Activated naive CD4-positive, alpha-beta T cell treated with anti-CD3 and anti-CD28 coated beads for 36 hours (primary cell): ENCODE measurements at places on chromosomes 13 and 19. TPM values are rescaled to one million over a fixed set of nuclear protein-coding genes. Genes with fewer than 3 reads are reported as not detected.

The OR7D2 gene
- 0.30 TPM for total RNA-seq

The HSH2D gene
- total RNA-seq: 18.3 TPM

The KLHL1 gene
- not detected for total RNA-seq

The NR2F6 gene
- 5.3 TPM for total RNA-seq

The MEIOSIN gene
- not detected for total RNA-seq
